ENCODE measurements at places on chromosomes 16 and 17.

DNA sequence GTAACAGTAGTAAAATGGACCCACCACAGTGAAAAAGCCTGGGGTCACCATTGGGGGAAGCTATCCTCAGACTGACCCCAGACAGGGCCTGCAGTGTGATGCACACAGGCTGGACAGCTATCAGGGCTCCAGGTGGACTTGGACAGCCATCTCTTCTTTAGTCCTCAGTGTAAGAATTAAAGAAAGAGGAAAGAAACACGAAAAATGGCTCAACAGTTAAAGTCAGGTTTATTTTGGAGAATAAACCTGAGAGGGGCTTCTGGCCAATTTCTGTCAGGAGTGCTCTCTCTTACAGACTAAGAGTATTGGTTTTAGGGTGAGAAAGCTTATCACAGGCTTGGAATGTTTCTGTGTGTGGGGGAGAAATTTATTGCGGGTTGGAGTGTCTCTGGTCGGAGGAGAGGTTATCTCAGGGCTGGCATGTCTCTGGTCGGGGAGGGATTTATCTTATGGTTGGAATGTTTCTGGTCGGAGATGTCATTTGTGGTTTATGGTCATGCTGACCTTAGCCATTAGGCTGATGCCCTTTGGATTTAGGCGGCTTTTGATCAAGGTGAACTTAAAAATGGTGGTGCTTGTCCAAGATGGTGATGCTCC lies 10.8 kb upstream of the B4GALNT2 start:
- no peak for DNase-seq

DNA sequence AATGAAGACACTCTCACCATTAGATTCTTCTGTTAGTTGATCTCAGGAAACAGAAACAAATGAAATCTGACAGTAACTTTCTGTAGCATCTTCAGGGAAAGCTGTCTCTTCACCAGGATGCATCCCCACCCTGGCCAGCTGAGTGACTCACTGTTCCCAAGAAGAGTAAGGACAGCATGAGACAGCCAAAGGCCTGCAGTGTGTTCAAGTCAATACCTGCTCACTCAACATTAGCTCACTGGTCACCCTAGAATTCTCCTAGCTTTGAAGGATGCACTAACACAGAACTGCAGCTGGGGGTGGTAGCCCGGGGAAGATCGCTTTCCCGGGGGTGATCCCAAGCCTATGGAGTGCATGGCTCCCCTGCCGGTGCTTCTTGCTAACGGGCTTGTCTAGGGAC lies 28.2 kb upstream of the CLEC18B start:
- no peak for DNase-seq

DNA sequence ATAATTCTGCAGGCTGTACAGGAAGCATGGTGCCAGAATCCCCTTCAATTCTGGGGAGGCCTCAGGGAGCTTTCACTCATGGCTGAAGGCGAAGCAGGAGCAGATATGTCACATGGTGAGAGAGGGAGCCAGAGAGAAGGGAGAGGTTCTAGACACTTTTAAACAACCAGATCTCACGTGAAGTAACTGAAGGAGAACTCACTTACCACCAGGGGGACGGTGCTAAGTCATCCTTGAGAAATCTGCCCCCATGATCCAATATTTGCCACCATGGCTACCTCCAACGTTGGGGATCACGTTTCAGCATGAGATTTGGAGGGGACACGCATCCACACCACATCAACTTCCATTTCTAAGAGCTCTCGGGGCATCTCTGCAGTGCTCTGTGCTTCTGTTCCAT lies 37.4 kb upstream of the GNA13 start:
- DNase-seq, result no peak

GRCh38 chr17:11618861-11619566 lies 20.7 kb downstream of the DNAH9 start:
- DNase-seq, result no peak

- no peak for DNase-seq
Observed at GRCh38 chr17:4100883-4101756, 41.7 kb downstream of the ZZEF1 start.

GRCh38 chr16:50816901-50817555 lies 75.1 kb downstream of the CYLD start:
- no peak for DNase-seq
